Skin of body (tissue), 3 donors: ENCODE measurements at places on chromosomes 7 and 10. TPM values are rescaled to one million over a fixed set of nuclear protein-coding genes. Genes with fewer than 3 reads are reported as not detected.

GRCh38 chr7:132800522-132800921, 224.3 kb upstream of the PLXNA4 start:
- no peak for DNase-seq

MOGAT3 gene
- not detected for total RNA-seq

TEX47 gene
- total RNA-seq, result not detected

TRIM50 gene
- total RNA-seq, result 0.20 TPM

- DNase-seq, result peak; percentile 61
Observed at GRCh38 chr10:78952686-78953085, 116.1 kb upstream of the ZMIZ1 start.
